ENCODE measurements at places on chromosomes 13 and 19.
A peak's percentile ranks its signal among the peaks of the same experiment; 100 is the strongest.

GRCh38 chr13:110662777-110663443 lies 43.0 kb downstream of the CARS2 start:
- no peak for DNase-seq

GRCh38 chr13:61960981-61961380 lies 545.3 kb upstream of the PCDH20 start:
- no peak for DNase-seq

DNA sequence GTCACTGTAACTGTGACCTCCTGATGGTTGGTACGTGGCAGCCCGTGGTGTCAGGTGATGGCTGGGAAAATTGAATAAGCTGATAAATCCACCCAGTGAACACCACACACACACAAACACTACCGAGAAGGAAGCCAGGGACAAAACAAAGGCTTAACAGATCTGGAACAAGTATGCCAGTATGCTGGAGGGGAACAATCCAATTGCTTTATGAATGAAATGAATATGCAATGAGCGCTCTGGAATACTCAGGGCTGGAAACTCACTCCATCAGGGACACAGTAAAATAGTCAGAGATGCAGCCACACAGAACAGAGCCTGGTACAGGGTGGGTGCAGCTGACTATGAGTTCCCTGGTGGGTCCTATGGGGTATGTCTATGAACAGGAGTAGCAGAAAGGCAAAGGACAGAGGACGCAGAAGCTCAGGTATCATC lies 16.7 kb downstream of the TMTC4 start:
- no peak for DNase-seq

DNA sequence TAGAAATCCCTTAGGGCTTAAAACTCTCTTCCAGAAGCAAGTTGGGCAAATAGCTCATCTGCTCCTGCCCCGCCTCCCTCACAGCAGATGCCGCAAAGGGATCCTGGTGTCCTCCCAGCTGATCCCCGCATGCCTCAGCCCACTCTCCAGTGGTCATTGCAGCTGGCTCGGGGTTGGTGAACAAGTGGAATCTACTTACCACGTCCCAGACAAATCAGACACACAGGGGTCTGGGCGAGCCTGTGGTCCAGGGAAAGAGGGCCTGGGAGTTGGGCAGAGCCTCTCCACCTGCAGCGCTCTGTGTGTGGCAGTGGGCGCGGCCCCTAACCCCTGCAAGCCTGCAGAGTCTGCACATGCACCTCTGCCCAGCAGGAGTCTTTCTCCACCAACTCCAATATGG lies 10.8 kb upstream of the C19orf33 start:
- DNase-seq, result no peak

DNA sequence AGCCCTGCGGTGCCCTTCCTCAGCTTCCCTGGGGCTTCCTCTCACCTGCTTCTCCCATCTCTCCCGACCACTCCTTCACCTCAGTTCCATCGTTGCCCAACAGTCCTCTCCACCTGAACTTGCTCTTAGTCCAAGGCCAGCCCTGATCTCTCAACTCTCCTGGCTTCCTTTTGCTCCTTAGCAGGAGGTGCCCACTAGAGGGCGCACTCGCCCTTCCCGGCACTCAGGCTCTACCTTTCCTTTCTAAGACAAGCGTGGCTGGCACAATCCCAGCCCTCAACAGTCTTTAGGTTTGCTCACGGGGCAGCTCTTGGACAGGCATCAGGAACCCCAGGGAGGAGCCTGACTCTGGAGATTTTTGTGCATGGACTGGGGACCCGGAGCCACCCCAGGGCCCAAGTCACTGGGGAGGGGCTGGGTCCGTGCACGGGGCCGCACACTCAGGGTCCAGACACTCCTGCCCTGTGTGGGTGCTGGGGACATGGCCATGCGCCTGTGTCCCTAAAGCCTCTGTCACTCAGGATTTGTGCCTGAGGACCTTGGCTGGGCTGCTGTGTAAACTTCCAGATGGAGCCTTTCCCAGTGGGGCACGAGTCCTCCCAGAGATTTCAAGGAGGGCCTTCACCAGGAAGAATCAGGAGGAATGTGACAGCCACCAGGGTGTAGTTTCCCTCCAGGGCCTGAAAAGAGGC lies 12.1 kb upstream of the CEACAM8 start:
- DNase-seq, result peak; percentile 50

GRCh38 chr13:92896842-92897241 lies 329.8 kb upstream of the GPC6 start:
- DNase-seq, result no peak

GRCh38 chr13:113863524-113864272 lies at the start of gene GAS6:
GAS6 (minus strand) TSS chr13:113864076; CDS start chr13:113863920, 156 bp downstream.
- DNase-seq, result peak; percentile 93

- no peak for DNase-seq
These were observed 59.0 kb upstream of the FARP1 start for GRCh38 chr13:98083936-98084335.
